ENCODE measurements at places on chromosomes 1 and 21.

DNA sequence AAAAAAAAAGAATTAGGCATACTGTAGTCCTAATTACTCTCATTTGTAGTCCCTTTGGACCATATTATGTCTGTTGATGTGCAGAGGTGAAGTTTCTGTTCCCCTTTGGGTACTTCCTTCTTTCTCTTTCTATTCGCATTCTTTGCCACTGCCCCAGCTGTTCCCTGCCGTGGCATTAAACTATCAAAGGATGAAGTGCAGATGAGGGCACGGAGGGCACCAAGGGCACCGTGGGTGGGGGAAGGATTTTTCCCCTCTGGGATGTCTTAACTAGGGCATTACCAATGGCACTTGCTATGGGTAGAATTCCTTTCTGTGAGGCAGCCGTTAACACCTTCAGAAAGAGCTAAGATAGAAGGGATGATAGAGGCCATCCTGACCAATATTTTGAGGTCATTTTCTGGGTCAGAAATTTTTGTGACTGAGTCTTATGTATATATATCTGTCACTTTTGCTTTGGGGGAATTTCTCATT, 4.9 kb upstream of the MAPKAPK2 start:
- no peak for DNase-seq

GRCh38 chr1:194654956-194655355, 1468.5 kb upstream of the B3GALT2 start:
- no peak for DNase-seq

DNA sequence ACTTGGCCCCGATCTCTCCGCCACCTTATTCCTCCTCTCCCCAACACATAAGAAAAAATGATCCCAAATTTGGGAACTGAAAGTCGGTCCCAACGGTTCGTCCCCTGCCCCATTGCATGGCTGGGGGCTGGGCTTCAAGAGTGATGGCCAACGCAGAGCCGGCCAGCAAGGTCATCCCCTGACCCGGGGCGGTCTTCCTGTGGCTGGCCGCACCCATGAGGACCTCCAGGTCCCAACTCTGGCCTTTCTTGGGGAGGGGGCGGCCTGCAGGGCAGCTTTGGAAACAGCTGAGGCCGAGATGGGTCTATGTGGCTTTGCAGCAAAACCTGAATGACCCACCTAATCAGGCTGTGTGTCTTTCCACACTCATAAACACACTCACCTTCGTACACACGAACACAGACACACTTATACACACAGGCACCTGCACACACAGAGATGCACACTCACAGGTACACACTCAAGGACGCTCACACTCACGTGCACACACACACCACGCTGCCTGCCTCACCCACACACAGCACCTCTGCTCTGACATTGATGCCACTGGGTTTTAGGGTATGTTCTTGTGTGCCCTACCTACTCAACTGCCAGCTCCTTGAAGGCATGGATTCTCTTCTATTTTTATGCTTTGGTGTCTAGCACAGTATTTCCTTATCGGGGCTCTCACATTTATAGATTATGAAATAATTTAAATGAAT, 562 bp downstream of the DYNLT5 start:
- DNase-seq: no peak

- DNase-seq: no peak
Observed at GRCh38 chr1:119254067-119254720, 113.7 kb upstream of the WARS2 start.

- DNase-seq: no peak
Observed at GRCh38 chr1:222416001-222416791, 131.7 kb downstream of the HHIPL2 start.

DNA sequence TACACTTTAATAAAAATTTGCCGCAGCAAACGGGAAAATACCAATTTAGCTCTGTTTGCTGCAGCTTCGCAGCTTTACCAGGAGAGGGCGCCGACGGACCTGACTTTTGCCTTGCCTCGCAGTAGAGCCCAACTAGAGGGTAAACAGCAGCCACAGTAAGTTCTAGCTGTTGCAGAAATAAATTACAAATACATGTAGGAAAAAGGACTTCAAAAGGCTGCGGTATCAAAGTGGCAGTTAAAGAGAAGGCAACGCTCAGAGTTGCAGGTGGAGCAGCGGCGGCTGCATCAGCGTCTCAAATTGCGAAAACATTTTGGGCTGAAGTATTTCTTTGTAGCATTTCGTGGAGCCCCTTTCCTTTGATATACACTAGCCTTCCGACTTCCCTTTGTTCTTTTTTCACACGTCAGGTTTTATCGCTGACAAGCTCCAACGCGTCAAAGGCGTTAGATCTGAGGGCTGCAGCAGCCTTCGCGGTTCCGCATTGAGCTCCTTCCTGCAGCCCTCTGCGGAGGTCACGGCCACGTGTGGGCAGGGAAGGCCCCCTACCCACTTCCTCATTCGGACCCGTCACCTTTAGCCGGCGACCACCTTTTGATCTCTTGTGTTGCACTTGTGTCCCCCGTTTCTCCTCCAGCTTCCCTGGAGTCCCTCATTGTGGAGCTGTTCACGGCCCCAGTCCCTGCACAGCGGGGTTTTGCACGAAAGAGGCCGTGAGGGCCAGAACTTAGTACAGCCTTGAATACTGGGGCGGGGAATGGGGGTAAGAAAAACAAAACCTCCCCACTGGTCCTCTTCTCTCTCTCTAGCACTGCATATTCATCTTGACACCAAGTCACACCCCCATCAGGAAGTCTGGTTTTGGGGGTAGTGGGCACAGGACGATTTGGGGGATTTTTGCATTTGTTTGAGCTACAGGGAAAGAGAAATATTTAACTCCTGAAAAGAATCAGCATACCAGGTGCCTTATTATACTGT, 72.8 kb downstream of the S1PR1 start:
- DNase-seq: peak; percentile 61

- no peak for DNase-seq
Observed at GRCh38 chr1:206568779-206569352, 43.4 kb downstream of the EIF2D start.

- DNase-seq: peak; percentile 83
Observed at GRCh38 chr1:93447481-93448291, at the start of gene FNBP1L. Gene FNBP1L (plus strand): TSS chr1:93448118. CDS start chr1:93448282, 164 bp downstream.

DNA sequence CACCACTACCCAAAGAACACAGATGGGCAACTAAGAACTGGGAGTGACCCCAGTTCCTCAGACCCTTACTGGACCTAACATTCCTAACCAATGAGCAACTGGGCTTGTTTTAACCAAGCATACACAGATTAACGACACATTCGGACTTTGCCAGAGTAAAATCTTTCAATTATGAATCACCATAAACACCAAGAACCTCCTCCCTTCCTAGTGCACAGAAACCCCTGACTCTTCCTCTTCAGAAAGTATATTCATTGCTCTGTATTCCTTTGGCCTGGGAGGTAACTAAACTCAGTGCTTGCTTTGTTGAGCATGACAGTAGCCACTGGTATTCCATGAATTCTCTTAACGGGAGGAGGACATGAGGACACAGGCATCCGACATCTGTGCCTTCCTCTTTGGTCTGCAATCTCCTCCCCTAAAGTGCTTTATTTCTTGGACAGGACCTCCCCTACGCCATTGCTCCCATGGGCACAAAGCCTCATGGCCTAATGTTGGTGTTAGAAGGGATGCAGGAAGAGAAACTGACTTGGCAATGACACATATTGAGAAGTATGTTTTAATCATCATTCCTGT, 42.7 kb downstream of the SEC16B start:
- DNase-seq: no peak

DNA sequence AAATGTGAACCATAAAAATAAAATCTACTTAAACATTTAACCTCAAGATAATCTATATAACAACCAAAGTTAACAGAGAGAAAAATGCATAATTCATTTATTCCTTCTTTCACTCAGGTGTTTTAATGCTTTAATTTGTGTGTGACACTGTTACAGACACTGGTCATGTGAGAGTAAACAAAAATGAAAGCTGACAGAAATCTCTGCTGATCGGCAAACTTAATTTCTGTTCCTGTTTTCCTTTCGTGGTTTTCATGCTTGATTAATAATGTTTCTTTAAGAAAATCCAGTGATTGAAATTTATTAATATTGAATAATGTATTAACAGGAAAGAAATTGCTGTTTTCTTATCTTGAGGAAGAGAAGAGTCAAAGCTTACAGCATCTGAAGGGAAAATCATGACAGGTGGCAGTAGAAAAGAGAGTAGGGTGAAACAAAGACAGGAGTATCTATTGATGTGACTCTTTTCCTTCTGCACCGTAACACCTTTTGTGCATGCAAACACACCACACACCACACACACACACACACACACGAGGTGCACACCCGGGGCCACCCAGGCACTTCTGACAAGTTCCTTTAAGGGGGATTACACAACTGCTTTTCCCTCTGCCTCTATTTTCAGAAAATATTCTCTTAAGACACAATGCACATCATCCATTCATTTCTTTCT, 1.6 kb downstream of the OR2AK2 start:
- no peak for DNase-seq

- no peak for DNase-seq
Observed at GRCh38 chr1:54623216-54624007, at the start of gene FAM151A. Gene FAM151A (minus strand): TSS chr1:54623525. CDS start chr1:54623395, 130 bp downstream.

DNA sequence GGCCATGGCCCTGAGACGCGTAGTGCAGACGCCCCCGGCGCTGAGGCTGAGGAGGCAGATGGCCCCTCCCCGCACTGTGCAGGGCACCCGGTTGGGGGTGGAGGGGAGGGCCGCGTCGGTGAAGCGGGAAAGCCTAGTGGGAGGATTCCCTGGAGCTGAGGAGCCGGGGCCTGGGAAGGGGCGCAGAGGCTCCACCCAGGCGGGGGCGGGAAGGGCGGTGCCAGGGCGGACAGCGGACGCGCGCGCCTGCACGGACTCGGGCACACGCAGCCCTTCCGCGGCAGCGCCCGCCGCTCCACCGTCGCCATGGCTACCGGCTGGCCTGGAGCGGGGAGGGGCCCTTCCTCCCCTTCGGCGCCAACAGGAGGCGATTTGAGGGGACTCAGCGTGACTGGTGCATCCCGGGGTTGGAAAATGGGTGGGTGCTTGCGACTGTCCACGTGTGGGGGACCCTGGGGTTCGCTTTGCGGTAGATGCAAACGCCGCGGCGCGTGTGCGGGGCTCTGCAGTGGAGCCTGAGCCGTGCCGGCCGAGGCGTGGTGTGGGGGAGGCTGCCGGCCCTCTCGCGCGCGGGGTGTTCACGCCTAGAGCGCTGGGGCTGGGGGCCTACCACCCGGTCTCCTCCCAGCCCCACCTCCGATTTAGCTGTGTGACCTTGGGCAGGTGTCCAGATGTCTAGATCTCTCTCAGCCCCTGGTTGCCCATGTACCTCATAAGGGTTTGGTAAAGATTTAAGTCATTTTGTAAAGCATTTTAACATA, 35.1 kb downstream of the PTPRF start:
- peak; percentile 64 for DNase-seq

- DNase-seq: no peak
Observed at GRCh38 chr1:37905727-37906126, 41.1 kb downstream of the INPP5B start.

- DNase-seq: no peak
Observed at GRCh38 chr1:9764550-9764949, 59.2 kb downstream of the CLSTN1 start.

DNA sequence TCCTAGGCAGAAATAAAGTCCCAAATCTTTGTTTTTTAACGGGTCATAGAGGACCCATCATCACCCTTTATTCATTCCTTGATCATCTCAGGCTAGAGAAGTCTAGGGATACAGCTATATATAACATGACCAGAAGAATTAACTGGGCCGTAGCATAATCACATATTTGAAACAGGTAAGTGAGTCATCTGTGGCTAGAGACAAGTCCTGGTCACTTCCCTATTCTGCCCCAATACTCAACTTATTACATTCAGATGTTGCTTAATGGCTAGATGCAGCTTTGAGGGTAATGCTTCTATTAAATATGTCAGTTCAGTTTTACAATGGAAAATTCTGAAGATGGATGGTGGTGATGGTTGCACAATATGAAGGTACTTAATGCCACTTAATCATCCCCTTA, 47.0 kb downstream of the EXO1 start:
- no peak for DNase-seq

- no peak for DNase-seq
Observed at GRCh38 chr1:177053648-177054047, 110.9 kb downstream of the ASTN1 start.

DNA sequence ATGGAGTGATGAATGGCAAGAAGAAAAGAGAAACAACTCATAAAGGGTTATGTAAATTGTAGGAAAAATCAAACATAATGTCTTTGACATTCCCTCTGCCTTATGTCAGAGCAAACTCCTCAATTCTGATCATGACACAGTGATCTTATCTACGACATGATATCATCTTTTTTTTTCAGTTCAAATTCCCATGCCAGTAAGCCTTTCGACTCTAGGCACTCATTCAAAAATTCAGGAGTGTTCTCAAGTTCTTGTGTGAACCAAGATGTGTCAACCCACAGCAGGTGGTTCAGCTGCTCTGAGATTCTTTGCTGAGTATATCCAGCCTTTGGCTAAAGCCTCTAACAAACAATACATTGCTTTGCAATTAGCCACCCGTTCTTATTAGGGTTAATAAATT, 97.1 kb upstream of the ESRRG start:
- no peak for DNase-seq

GRCh38 chr1:167000546-167000945, 11.5 kb downstream of the MAEL start:
- no peak for DNase-seq

DNA sequence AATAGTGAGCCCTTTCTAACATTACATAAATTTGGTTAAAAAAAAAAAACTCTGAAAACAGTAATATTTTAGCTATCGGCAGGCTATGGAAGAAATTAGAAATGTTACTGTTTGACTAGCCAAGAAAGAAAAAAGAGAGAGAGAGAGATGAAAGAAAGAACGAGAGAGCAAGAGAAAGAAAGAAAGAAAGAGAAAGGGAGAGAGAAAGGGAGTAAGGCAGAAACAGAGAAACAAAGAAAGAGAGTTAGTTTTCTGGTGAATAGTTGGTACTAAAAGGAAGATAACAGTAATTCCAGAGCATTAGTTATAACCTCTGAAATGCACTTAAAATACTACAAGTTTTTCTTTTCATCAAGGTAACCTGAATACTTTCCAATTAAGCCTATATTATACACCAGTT, 160.3 kb upstream of the HP1BP3 start:
- no peak for DNase-seq

DNA sequence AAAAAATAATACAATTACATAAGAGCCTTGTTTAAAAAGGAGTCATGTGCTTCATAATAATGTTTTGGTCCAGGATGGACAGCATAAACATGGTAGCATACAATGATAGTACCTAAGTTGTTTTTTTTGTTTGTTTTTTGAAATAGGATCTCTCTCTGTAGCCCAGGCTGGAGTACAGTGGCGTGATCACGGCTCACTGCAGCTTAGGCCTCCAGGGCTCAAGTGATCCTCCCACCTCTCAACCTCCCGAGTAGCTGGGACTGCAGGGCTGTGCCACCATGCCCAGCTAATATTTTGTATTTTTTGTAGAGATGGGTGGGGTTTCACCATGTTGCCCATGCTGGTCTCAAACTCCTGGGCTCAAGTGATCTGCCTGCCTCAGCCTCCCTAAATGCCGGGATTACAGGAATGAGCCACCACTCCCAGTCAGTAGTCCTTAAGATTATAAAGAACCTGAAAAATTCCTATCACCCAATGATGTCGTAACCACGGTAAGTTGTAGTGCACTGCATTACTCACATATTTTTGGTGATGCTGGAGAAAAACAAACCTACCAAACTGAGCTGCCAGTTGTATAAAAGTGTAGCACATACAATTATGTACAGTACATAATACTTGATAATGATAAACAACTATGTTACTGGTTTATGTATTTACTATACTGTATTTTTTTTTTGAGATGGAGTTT, 22.4 kb upstream of the RCOR3 start:
- no peak for DNase-seq
